Femur (tissue), 1 donor: ENCODE measurements at places on chromosomes 5 and 9.

- DNase-seq = no peak
Measured at GRCh38 chr5:127909066-127909465, 174.5 kb upstream of the SLC12A2 start.

DNA sequence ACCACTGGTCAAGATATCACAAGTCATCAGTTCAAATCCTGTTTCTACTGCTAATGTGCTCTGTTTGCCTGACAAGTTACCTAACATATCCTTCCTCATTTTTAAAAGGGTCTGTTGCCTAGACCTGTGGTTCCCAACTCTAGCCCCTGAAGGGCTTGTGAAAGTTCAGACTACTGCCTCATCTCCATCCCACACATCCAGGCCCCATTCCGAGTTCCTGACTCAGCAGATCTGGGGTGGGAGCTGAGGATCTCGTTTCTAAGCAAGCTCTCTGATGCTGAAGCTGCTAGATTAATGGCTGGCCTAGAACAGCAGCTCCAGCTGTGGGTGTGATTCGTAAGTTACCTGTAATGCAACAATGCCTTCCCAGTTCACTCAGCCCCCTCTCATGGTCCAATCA is 32.5 kb downstream of the S1PR3 start:
- DNase-seq = no peak

GRCh38 chr5:136992796-136993489 is 506.2 kb downstream of the SPOCK1 start:
- DNase-seq = no peak

DNA sequence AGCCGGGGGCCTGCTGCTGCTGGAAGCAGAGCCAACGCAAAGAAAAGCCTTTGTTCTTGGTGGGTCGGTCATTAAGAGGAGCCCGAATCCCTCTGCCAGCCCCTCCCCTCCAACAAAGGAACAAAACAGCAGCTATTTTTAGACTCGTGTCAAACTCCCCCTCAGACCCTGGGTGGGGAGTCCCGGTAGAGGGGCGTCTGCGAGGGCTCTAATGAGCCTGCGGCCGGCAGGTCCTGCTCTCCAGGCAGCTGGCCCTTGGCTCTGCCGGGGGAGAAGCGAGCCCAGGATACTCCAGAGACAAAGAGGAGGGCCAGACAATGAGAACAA is 114.0 kb downstream of the LHX2 start:
- no peak for DNase-seq

DNA sequence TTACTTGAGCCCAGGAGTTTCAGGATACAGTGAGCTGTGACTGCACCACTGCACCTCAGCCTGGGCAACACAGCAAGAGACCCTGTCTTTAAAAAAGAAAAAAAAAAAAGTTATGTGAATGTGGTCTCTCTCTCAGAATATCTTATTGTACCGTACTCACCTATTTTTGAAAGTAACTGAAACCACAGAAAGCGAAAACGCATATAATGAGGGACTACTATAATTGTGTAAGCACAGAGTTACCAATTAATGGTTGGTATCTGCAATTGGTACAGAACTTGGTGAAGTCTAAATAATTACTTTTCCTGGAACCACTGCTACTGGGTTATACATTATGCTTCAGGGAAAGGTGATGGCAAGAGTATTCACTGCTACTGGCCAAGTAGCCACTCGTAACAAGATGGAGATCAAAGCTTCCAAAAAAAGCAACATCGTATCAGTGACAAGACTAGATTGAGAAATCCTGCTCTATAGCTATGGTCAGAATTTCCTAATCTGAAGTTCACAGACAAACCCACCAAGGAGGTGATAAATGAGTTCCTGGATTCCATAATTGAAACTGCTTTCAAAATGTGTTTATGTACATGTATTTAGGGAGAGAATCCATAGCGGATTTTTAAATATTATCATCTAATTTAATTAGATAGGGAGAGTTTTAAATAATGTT is 82.7 kb downstream of the NR6A1 start:
- no peak for DNase-seq

DNA sequence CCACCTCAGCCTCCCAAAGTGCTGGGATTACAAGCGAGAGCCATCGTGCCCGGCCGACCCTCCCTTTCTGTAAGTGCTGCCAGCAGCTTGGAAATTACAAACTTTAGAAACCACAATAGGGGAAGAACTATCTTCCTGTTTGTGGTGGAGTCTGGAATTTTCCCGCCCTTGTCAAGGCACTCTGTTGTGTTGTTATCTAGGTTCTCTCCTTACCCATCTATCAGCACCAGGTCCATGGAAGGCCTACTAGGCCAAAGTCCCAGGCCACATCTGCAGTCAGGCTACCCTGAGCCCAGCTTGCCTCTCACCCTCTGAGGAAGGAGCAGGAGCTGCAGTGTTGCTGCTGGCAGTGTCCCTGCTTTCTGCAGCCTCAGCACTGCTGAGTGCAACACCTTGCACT is 214.9 kb downstream of the MCTP1 start:
- no peak for DNase-seq

- DNase-seq = no peak
Measured at GRCh38 chr5:103793595-103794182, 231.1 kb upstream of the NUDT12 start.

- DNase-seq = no peak
Measured at GRCh38 chr9:7944572-7944971, 145.0 kb upstream of the DMAC1 start.

GRCh38 chr5:89283728-89284493 is 400.9 kb upstream of the MEF2C start:
- DNase-seq = no peak

DNA sequence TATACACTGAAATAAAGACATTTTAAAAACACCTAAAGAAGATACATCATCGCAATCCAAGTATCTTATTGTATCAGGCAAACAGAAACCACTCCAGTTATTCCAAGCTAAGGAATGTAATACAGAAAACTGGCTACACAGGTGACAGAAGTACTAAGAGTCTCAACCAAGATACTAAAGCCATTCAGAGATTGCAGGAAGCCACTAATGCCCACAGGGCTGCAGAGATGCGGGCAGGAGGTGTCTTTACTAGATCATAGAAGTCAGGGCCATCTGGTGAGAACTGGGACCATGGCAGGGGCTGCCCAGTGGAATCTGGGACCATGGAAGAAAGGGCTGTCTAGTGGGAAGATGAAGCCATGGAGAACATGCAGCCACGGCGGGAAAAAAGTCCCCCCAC is 365.6 kb downstream of the NDUFS4 start:
- DNase-seq = no peak

DNA sequence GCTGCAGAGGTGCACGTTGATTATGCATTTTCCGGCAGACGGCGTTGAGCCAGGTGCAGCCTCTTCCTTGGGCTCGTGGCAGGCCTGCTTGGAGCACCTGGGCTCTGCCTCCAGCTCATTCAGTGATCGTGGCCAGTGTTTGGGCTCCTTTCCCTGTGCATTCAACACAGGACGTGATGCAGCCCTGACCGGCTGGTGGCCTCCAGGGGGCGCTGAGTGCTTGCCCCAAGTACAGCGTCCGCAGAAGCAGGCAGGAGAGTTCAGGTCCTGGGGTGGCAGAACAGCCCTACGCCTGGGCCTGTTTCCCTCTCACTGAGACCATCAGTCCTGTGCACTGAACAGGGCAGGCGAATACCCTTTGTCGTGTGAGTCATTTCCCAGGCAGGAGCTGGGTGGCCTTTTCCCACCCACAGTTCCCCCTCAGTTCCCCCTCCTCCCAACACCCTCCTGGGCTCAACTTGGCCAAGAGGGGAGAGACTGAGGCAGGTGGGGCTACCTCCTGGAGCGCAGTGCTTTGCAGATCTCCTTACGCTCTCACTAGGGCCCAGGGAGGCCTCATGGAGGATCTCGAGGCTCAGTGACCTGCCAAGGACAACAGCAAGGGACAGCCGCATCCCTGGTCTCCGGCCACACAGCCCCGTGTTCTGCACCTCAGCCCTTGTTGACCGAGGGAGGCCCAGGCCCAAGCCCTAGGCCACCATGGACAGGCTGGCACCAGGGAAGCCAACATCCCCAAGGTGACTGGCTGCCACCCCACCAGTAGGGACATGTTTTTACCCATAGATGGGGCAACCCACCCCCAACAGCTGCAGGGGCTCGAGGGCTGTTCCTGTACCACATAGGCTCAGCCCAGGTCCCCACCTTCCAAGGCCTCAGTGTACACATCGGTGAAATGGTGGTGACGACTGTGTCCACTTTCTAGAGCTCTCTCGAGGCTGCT is 52.9 kb downstream of the LRSAM1 start:
- DNase-seq = peak; percentile 88

GRCh38 chr9:123482295-123482968 is 126.4 kb downstream of the CRB2 start:
- no peak for DNase-seq

DNA sequence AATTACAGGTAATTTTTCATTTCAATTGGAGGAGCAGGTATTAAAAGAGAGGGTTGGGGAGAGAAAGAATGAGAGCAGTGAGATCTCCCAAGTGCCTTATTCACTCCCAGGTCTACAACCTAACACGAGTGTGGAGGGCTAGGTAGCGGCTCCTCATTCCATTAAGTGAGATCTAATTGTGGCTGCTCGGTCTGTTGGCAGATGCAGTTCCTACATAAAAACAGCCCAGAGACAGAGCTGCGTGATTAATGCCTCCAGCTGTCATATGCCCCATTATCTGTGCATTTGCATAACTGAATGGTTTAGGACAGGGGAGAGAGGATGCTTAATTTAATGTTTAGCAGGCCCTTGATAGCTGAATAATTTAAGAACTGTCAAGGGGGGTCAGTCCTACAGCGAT is 100.5 kb downstream of the PSAT1 start:
- no peak for DNase-seq

GRCh38 chr5:10849278-10849677 is 88.2 kb upstream of the DAP start:
- DNase-seq = no peak

- peak; percentile 49 for DNase-seq
Measured at GRCh38 chr9:116860509-116861120, 173.5 kb downstream of the TRIM32 start.

- no peak for DNase-seq
Measured at GRCh38 chr5:112529525-112529924, 110.4 kb upstream of the EPB41L4A start.

GRCh38 chr5:135010502-135011354 is 23.3 kb downstream of the PITX1 start:
- DNase-seq = no peak

- DNase-seq = no peak
Measured at GRCh38 chr9:19397845-19398244, 11.0 kb upstream of the ACER2 start.

DNA sequence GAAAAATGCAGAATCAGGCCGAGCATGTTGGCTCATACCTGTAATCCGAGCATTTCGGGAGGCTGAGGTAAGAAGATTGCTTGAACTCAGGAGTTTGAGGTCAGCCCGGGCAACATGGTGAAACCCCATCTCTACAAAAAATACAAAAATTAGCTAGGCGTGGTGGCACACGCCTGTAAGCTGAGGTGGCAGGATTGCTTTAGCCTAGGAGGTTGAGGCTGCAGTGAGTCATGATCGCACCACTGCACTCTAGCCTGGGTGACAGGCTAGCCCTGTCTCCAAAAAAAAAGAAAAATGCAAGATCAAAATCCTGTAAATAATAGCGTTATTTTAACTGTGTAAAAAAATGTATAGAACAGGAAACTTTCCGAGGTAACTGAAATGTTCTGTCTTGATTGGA is 39.4 kb downstream of the RNF44 start:
- DNase-seq = no peak

- DNase-seq = no peak
Measured at GRCh38 chr5:117738571-117738970, 1163.9 kb upstream of the SEMA6A start.

- DNase-seq = no peak
Measured at GRCh38 chr5:53017383-53017782, 28.2 kb downstream of the ITGA2 start.

GRCh38 chr9:21078702-21079101 is 960 bp upstream of the IFNB1 start:
- DNase-seq = no peak

DNA sequence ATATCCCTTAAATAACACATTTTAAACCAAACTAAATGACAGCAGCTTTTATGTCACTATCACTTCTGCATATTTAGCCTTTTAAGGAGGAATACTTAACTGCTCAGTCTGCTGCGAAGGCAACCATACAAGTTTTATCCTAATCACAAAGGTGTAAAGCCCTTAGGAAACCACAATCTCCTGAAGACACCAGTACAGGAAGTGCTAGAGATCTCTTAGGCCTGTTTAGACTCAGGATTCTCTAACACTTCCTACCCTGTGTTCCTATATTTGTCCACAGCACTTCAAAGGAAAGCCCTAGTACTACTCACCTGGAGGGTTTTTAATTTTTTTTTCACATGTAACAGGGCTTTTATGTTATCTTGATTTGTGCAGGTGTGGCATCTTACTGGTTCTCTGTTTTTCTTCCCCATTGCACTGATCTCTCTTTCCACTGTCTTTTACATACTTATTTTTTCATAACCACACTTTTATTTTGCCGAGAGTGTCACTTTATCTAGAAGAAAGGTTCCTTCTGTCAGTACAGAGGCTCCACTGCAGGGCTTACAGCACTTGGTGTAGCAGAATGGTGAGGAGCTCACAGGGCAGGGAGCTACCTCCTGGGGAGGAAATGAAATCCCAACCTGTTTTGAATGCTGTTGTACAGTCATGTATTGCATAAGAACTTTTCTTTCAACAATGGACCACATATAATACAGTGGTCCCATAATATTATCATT is 1060.6 kb upstream of the ACO1 start:
- DNase-seq = no peak

DNA sequence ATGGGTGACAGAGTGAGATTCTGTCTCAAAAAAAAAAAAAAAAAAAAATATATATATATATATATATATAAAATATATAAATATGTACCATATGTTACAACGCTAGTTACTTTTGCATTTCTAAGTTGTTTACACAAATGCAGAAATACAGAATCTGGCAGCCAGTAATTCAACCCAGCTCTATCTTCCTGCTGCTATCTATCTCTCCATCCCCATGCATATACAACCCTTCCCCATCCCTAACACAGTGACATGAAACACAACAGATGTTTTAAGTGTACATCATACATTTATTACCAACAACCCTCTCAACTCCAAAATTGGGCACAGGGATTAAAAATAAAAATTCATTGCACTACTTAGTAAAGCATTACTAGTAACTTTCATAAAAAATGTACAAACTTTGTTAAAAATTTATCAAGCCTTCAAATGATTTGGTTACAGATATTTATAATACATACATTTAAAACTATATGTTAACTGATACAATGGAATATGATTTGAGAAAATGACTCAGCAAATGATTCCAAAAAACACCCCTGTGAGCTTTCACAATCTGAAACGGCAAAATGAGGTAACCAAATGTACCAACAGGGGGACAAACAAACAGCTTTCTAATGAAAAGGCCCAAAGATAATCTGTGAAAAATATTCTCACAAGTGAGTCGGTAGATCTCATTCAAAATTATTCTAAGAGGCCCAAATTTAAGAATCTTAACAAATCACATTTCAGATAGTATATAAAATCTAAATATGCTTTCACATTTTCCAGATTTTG is 63.8 kb downstream of the RNF38 start:
- DNase-seq = no peak

DNA sequence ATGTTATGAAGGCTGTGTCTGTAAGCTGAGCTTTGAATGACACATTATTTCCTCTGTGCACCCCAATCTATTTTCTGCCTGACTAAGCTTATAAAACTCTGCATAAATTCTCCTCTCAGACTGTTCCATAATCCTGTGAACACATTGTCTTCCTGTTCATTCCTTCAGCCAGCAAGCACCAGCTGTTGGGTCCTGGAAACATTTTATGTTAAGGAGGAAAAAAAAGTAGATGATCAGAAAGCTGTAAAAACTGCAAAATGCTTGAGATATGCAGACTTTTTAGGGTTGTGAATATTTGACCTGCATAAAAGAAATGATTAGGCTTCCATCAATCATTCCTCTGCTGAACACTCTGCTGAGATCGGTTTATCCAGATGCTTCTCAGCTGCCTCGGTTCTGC is 1246.0 kb upstream of the DMAC1 start:
- DNase-seq = no peak
